Glutamatergic neuron (in vitro differentiated cells): ENCODE measurements at places on chromosomes 3 and 15.

DNA sequence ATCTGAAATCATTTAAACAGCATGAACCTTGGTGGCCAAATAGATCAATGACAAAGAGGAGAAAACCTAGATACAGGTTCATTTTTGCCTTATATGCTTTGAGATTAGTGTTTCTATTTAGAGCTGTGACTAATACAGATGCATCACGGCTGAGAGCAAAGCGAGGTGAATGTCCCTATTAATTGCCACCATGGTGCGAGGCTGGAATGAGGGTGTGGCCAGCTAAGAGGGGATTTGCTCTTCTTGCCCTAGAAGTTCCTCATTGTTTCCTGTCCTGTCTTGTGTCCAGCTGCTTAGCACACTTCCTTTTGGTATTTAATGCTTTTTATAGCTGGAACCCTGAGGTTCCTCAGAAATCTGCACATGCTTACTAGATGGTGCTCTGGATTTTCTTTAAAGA lies 339.1 kb upstream of the RGMA start:
- no peak for DNase-seq

DNA sequence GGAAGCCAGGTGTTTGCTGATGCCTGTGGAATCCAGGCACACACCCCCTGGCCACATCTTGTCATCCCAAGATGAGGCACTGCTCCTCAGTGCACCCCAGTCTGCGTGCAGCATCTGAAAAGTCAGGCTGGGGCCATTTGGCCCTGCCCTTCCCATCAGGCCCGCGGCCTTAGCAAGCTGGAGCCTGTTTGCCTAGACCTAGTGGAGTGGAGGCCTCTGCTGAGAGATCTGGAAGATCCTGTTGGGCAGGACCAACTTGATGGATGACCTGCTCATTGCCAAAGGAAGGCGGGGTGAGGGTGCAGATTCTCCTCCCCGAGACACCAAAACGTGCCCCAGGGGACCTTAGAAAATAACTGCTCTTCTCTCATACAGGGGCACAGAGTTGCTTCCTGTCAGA lies 220.2 kb downstream of the SHQ1 start:
- DNase-seq = no peak

DNA sequence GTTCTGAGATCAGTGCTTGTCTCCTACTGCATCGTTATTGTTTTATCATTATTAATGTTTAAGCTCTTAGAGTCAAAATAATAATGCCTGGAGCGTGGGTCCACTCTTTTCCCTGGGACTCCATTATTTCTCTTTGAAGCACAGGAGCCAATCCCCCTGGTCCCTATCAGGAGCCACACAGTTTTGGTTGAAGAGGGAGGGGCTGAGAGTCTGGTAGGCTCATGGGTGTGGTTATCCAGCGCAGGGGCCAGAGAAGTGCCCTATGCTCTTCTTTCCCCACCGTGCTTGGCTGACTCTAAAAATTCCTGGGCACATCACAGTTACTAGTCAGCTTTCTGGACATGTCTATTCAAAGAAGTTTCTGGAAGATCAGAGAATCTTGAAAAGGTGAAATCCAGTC lies 121.5 kb downstream of the DNAJB8 start:
- DNase-seq = no peak

GRCh38 chr3:94524102-94524919 lies 461.4 kb downstream of the NSUN3 start:
- DNase-seq = no peak

DNA sequence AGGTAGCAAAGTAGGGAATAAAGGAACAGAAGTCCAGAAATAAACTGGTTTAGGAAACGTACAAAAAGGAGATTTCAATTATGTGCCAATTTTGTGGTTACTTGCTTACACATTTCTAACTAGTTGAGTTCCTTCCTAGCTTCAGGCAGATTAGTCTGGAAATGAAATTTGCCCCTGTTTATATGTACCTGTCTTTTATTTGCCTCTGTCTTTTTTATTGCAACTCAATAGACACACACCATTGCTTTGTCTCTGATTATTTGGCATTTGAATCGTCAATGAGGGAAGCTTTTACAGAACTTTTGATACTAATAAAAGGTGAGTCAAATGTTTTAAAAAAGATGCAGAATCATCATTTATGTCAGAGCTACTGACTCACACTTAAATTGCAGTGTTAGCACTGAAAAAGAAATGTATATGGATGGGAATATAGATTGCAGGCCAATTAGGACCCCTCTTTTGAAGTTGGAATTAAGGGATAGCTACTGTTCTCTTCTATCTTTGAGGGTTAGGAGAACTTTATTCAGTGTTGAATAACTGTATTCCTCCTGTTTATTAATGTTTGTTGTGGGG lies 60.5 kb downstream of the TRAK1 start:
- no peak for DNase-seq

GRCh38 chr3:128077665-128078064 lies 25.4 kb downstream of the SEC61A1 start:
- no peak for DNase-seq

DNA sequence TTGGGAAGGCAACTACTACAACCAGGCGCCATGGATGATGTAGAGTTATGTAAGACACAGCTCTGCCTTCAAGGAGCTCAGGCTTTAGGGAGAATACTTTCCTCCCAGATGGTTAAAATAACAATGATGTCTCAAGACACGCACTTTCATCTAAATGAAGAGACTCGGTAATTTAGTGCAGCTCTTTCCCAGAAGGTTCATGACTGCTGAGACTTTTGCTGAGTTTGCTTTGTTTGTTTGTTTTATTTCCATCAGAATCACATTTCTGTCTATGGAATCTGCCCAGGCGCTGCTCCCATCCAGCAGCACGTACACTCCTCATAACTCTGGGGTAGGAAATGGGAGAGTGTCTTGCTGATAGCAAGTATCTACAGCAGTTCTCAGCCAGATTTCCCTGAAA lies 33.9 kb upstream of the MEX3B start:
- DNase-seq = no peak

GRCh38 chr3:126685493-126685892 lies 18.5 kb upstream of the CHCHD6 start:
- no peak for DNase-seq

GRCh38 chr3:39095778-39096177 lies 11.6 kb downstream of the GORASP1 start:
- no peak for DNase-seq

GRCh38 chr3:144189044-144189443 lies 217.4 kb downstream of the DIPK2A start:
- no peak for DNase-seq

DNA sequence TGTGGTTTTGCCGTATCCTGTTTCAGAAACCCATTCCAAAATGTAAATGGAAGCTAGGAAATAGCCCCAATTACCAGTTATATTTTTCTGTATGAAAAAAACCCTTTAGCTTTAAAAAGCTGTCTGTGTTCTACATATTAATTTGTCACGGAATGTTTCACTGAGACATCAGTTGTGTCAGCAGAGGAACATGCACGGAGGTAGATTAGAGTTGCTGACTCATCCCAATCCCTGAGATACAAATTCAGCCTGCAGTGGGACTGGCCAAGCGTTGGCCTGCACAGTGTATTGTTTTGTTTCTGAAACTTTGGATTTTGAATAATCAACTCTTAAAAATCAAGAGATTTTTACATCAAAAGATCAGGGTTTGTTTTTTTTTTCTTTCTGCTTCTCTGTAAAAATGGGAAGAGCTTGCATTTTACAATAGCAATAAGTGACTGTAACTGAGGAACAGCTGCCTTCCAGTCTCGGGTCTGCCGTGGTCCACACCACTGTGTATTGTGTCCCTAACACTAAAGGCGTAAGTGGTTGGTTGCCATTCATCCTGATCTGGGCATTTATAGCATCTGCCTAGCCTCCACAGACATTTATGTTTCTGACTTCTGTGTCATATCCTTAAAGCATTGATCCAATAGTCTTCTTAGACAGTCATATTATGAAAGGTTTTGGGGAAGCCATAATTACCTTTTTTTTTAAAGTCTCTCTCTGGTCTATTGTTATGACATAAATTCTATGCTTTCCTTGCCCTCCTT lies 218.1 kb downstream of the ADAMTSL3 start:
- DNase-seq = no peak

- DNase-seq = no peak
These were observed 91.0 kb upstream of the SLC6A11 start for GRCh38 chr3:10725067-10725466.

GRCh38 chr15:64960153-64960552 lies 29.6 kb downstream of the SPG21 start:
- DNase-seq = no peak
